Brain (organoid and tissue), 16 donors: ENCODE measurements at places on chromosomes 13 and 19.

- no peak for DNase-seq
These were observed 26.0 kb downstream of the ZNF333 start for GRCh38 chr19:14715841-14716240.

GRCh38 chr19:49333811-49334288, 1.4 kb upstream of the CD37 start:
- DNase-seq = no peak

GRCh38 chr13:46476174-46476573, 76.8 kb upstream of the LRCH1 start:
- DNase-seq = no peak

- no peak for DNase-seq
These were observed 35.1 kb downstream of the MCF2L start for GRCh38 chr13:113004126-113004525.

GRCh38 chr13:30027569-30028455, 177.4 kb upstream of the UBL3 start:
- no peak for DNase-seq

DNA sequence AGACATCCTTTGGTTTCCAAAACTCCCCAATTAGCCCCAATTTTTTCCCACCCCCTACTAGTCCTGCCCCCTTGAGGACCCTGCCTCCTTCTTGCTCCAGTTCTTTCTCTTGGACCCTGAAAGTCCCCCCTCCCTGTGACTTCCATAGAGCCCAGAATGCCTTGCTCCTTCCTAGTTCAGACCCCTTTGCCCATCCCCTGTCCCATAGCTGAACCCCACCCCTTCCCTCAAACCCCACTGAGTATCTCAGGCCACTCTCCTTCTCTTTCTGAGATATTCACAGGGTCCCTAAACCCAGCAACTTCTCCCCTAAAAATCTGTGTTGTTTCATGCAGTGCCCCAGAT, 1.1 kb upstream of the LRFN1 start:
- no peak for DNase-seq

DNA sequence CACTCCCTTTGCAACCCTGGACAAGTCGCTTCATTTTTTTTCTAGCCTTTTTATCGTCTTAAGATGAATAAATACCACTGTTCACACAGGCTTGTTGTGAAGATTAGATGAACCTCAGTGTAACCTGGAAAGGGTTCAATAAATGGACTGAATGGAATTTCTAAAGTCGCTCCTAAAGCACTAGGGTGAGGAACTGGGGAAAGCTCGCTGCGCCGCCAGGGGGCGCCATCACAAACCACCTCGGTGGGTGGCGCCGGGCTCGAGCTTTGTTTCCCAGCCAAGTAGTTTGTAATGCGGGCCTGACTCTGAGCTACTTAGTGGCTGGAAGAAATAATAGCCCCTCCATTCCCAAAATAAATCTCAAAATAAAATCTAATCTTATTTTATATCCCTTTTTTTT, 2.2 kb upstream of the CEACAM6 start:
- DNase-seq = no peak

GRCh38 chr19:18665771-18666202, 17.7 kb upstream of the CRTC1 start:
- no peak for DNase-seq

- no peak for DNase-seq
These were observed 15.5 kb downstream of the ZNF443 start for GRCh38 chr19:12425236-12425887.

GRCh38 chr19:57934820-57935665, at the start of gene ZNF418:
Gene ZNF418 (minus strand): TSS chr19:57935402. CDS start chr19:57933822, 1,580 bp downstream.
- DNase-seq = peak; percentile 95

- DNase-seq = no peak
These were observed 1.9 kb upstream of the MYCBP2 start for GRCh38 chr13:77328819-77329132.

GRCh38 chr13:36804588-36804987, 14.4 kb upstream of the RFXAP start:
- DNase-seq = no peak

DNA sequence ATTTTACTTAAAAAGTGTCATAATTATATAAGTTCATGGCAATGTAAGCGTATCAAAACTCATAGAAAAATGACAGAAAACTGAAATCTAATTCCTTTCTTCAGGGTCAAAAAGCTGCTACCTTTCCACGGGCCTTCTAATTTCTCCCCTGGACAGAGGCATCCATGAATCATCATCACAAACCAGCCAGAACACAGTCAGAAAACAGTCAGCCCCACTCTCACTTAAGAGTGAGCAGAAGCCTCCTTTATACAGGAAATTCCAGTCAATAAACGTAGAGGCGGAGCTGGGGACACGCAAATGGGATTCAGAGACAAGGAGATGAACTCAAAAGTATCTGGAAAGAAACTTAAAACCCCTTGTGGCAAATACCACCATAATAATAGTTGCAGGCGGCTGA, 54.2 kb upstream of the ABCC4 start:
- DNase-seq = peak; percentile 67
